ENCODE measurements at places on chromosomes 13 and 19.

DNA sequence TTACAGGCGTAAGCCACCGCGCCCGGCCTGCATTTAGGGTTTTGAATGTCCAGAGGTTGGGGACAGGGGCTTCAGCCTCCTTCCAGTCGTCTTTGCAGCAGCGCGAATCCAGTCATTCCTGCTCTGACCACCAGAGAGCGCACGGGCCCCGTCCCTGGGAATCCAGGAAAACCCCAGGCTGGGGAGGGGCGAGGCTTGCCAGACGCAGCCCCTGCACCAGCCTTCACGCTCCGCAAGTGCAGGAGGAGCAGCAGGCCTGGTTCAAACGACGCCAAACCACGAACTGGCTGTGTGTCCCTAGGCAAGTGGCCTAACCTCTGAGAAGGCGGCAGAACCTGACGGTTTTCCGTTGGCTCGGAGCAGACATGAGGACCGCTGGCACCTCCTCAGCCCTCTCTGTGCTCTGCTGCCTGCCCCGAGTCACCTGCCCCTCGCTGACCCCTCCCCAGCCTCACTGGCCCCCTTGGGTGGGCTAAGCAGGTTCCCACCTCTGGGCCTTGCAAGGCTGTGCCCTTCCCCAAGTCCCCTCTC lies 2.0 kb upstream of the RNF126 start:
- peak; percentile 72 for DNase-seq

DNA sequence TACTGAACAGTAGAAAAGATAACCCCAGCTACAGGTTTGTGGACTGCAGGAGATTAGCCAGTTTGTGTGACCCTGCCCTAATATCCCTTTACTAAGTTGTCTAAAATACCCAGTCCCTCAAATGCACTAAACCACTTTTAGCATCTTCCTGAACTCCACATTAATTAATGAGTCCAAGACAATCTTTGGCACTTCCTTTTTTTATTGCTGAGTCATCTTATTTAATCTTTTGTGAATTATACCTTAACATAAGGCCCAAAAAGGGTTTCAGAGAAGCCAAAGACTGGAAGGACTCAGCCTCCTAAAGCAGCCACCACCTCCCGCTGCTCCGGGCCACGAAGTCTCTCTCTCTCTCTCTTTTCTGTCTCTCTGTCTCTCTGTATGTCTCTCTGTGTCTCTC lies 48.8 kb upstream of the PDCD5 start:
- no peak for DNase-seq

DNA sequence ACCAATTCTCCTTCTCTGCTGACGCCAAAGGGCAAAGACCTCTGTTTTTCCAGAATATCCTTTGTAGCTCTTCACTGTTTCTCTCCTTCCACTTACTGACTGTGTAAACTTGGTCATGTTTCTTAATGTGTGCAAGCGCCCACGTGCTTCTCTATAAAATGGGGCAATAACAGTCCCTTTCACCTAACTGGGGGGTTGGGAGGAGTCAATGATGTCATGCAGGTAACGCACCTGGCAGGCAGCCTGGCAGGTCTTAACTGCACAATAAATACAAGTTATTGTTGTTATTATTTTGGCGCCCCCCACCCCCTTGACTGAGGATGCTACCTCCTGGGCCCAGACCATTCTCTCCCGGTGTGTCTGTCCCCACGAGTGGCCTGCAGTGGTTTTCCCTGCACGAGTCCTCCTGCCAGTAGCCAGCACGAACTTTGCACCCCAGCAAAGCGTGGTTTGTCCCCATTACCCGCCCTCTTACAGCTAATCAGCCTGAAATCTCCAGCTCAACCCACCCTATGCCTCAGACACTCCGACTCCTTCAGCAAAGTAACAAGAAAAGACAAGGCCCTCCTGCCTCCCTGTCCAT lies 5.3 kb downstream of the SBSN start:
- DNase-seq, result no peak

GRCh38 chr13:113552786-113553434 lies 31.6 kb upstream of the TFDP1 start:
- no peak for DNase-seq

DNA sequence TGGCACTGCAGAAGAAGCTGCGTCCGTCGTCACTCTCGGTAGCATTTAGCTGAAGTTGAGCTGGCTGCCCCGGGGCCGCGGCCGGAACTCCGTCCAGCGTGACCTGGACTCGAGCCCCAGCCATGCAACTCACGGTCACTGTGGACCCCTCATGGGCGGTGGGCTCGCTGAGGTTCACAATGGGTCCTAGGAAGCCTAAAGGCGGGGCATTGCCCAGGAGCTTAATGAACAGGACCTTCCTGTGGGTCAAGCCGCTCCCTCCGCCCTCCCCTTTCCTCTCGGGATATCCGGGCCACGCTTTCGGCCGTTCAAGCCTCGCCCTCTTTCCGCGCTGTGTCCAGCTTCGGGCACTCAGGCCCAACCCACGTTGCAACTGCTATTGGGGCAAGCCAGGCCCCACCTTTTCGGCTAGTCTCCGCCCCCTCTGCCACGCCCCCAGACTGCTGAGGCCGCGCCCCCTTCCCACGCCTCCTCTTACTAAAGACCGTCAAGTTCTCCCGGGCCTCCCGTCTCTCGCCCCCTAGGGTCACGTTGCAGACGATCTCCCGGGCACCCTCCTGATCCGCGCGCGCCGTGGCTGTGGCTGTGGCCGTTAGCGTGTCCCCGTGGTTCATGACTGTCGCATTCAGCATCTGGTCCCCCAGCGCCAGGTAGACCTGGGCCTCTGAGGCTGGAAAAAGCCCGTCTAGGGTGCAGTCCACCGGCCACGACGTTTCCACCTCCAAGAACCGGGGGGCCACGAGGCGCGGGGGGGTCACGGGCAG lies 1.4 kb upstream of the RAVER1 start:
- no peak for DNase-seq

- DNase-seq, result no peak
These were observed 1168.4 kb downstream of the SLITRK1 start for GRCh38 chr13:82713687-82714405.

DNA sequence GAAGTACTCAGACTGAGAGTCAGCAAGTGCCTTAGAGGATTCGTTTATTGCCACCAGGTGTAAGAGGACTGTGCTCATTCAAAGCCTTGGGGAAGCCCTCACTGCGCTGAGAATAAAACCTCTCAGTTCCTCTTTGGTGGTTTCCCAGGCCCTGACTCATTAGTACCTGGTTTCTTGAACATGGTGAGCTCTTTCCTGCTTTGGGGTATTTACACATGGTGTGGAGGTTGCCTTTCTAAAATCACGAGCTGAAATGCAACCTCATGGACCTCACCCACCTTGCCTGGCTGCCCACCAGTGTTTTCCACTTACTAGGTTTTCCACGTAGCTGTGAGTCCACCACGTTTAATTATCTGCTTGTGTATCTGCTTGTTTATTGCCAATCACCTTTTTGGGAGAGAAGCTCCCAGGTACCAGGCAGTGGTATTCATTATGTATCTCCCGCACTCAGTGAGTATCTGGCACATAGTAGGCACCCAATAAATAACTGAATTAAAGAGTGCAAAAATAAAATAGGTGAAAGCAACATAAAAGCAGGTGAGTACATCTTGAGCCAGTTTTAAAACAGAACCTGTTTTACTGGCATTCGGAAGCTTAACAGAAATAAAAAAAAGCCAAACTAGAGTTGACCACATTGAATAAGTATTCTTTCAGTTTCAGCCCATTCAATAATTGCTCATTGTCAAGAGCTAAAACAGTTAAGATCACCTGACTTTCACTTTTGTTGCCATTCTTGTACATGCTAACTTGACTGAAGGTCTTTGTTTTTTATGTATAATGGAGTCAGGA lies 533.0 kb downstream of the MYO16 start:
- DNase-seq, result no peak

- DNase-seq, result no peak
These were observed 592 bp upstream of the TRIP10 start for GRCh38 chr19:6738787-6739389.

- DNase-seq, result peak; percentile 4
These were observed 7.6 kb downstream of the MBD3L2B start for GRCh38 chr19:7013678-7014077.

DNA sequence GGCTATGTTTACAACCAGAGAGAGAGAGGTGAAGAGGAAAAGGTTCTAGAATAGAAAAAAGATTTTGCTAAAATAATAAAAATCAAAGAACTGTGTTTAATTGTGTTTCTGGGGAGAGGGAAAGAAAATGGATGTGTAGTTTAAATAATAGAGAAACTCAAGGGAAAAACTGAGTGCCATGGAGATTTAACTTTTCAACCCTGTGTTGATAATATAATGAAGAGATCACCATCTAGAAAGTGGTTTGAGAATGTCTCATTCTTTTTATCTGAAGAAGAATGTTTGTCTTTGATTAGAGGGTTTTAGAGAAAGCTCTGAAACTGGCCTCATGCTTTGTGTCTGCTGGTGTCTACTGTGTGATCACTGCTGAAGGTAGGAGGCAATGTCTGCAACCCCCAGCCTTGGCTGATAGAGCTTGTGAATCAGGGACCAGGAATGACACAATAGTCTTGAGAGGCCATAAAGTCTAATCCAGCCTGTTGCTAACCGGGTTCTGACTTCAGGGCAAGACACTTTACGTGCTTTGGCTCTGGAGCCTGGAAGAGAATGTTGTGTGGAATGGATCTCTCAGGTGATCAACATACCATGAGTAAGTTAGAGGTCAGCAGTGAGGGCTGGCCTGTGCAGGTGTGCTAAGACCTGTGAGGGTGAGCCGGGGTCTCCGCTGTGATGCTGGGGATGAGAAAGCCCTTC lies 5.4 kb downstream of the COL4A2 start:
- DNase-seq, result no peak

GRCh38 chr13:68027306-68027705 lies 797.2 kb upstream of the PCDH9 start:
- no peak for DNase-seq

- no peak for DNase-seq
These were observed 94.7 kb downstream of the RBM26 start for GRCh38 chr13:79311386-79311785.

- no peak for DNase-seq
These were observed 24.0 kb upstream of the SCEL start for GRCh38 chr13:77511552-77511951.

GRCh38 chr19:51399231-51399630 lies 8.8 kb upstream of the C19orf84 start:
- no peak for DNase-seq

GRCh38 chr13:70362820-70363570 lies 254.7 kb upstream of the KLHL1 start:
- DNase-seq, result no peak

- DNase-seq, result no peak
These were observed 7.2 kb downstream of the PHF11 start for GRCh38 chr13:49502954-49503353.

DNA sequence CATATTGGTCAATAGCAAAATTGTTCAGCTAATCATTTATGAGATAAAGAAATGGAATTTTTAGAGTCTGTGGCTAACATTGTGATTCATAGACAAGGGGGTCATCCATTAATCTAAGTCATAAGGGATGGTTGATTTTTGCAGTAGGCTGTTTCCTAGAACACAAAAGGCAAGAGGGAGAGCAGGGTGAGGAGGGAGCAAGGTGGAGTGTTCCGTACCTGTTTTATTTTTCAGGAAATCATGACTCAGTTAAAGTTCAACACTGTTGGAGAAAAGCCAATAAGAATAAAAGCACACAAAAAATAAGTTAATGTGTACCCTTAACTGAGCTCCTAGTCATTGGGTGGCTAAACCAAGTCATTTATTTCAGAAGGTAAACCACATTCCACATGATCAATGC lies 512.4 kb upstream of the ATXN8OS start:
- no peak for DNase-seq

DNA sequence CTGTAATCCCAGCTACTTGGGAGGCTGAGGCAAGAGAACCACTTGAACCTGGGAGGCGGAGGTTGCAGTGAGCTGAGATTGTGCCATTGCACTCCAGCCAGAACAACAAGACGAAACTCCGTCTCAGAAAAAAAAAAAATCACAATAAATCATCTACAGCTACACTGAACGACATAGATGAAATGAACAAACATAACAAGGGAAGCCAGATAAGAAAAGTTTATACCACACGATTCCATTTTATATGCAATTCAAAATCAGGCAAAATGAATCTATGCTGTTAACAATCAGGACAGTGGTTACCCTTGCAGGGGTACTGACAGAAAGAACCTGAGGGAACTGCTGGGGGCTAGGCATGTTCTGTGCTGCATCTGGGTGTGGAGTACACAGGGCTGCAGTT lies 5.7 kb downstream of the XRCC1 start:
- DNase-seq, result no peak

DNA sequence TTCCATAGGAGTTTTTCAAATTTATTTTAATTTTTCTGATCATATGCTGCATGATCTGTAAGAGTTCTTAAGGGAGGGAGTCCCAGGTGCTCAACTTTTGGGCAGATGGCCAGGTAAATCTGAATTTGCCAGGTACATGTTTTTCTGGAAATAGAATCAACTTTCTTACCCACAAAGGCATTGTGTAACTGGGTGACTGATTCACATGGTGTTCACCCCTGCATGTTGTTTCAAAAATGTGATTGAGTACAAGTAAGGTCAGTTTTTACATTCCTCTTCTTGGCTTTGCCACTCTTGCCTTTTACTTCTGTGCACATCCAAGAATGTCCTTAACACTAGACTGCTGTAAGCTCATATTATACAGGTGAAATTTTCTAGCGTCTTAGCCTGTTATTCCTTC lies 30.4 kb downstream of the RB1 start:
- no peak for DNase-seq

GRCh38 chr19:55368701-55369563 lies 1.3 kb downstream of the IL11 start:
- peak; percentile 10 for DNase-seq

DNA sequence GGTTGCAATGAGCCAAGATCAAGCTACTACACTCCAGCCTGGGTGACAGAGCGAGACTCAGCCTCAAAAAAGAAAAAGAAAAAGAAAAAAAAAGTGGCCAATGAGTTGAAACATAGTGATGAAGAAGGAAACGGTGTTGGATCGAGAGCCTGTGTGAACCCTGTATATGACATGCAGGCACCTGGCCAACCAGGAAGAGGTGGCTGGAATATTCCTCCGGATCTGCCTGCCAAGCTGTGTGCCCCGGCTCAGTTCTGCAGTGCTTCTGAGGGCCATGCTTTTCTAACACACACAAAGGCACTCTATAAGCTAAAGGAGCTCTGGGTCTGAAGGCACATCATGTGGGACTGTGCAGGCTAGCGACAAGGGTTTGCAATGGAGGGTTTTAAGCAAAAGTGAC lies 3.7 kb upstream of the ZNF444 start:
- DNase-seq, result no peak

DNA sequence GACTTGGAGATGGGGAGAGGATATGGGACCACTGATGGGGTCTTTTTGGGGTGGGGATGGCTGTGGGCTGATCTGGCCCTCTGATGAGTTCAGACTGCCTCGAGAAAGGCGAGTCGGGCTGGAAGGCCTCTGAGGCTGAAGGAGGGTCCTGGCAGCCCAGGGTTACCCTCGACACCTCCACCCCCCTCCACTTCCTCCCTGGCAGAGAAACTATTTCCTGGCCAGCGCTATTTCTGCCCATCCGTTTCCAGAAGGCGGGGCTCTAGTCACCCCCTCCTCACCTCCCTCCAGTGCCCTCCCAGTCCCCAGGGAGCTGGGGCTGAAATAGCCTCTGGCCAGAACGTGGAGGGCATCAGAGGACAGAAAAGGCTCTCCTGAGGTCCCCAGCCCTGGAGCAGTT lies 9.7 kb downstream of the EXOC3L2 start:
- no peak for DNase-seq

Measured in stimulated activated naive CD4-positive, alpha-beta T cell treated with Interleukin-2 at 50 U/mL for 16 hours (primary cell).